ENCODE measurements at places on chromosomes 12 and 14.

- no peak for DNase-seq
Observed at GRCh38 chr12:111451232-111451631, 45.5 kb downstream of the SH2B3 start.

GRCh38 chr14:93732524-93732923 is 55.8 kb downstream of the PRIMA1 start:
- no peak for DNase-seq

GRCh38 chr12:38153737-38154061 is 162.9 kb upstream of the ALG10B start:
- DNase-seq, result no peak

DNA sequence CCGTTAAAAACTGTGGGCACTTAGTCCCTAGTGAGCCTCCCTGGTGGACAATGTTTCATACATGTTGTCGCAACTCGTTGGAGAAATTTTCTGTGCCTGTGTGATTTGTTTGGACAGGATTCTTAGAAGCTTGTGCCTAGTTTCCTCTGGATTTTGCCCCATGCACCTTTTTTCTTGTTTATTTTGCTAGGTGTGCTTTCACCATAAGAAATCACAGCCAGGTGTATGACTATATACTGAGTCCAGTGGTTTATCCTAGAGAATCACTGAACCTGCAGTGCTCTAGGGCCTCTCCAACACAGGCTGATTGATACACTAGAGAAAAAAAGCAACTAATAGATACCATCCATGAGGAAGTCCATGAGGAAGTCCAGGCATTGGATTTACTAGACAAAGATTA is 33.1 kb upstream of the OASL start:
- no peak for DNase-seq

GRCh38 chr12:129665414-129665813 is 238.4 kb downstream of the TMEM132D start:
- no peak for DNase-seq

DNA sequence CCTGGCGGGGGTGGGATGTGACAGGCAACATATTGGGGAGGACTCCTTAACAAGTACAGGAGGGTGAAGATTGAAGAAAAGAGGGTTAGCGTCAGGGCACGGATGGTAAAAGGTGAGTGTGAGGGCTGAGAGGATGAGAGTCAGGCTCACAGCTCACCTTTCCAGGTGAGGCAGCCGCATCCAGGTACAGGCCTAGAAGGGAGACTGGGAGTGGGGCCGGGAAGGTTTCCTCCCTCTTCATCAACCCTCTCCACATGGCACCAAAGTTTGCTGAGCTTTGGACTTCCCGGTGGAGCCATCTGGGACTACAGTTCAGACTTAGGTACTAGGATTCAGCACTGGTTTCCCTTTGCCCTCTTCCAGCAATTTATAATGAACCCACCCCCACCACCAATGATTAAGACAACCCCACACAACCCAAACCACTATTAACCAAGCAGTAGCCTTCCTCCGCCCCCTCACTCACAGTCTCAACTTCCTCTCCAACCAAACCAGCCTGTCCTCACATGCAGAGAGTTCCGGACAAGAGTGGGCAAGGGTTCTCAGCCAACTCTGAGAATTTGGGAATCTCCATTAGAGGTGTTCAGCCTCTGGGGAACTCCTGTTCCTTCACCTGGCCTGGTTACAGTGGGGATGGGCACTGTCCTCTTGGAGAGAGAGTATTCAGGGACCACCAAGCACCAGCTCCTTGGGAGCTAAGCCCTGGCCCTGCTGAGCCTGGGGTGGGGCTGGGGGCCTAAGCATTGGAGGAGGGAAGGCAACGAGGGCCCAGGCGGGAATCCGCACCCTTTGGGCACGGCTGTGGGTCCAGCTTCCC is 2.4 kb upstream of the HOXC4 start:
- no peak for DNase-seq

Data from activated CD8-positive, alpha-beta T cell treated with anti-CD3 and anti-CD28 coated beads for 36 hours (primary cell).